ENCODE measurements at places on chromosomes 12 and 14. TPM values are rescaled to one million over a fixed set of nuclear protein-coding genes. Genes with fewer than 3 reads are reported as not detected.

The PLA2G1B gene
- total RNA-seq, result not detected

The MANSC4 gene
- total RNA-seq, result 0.12 TPM

The TMCC3 gene
- total RNA-seq, result 7.2 TPM

The AQP6 gene
- total RNA-seq, result 0.12 TPM

The CLEC2A gene
- not detected for total RNA-seq
